ENCODE measurements at places on chromosomes 5 and 9.
A peak's percentile ranks its signal among the peaks of the same experiment; 100 is the strongest.

DNA sequence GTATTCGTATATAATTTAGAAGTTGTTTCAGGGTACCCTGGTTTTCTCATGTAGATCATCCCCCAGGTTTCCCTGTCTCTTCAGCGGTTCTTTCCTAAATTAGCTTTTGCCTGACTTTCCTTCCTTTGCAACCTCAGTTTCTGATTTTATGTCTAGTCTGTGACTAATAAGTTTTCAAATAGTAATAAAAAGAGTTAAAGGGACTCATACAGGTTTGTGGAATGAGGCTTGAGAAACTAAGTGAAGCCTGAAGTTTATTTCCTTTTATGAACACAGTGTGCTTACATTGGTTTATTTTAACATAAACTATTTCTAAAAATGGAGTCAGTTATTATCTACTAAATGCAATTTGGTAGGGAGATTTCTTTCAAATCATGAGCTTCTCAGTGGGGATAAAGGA, 96.8 kb downstream of the TRIO start:
- no peak for DNase-seq

DNA sequence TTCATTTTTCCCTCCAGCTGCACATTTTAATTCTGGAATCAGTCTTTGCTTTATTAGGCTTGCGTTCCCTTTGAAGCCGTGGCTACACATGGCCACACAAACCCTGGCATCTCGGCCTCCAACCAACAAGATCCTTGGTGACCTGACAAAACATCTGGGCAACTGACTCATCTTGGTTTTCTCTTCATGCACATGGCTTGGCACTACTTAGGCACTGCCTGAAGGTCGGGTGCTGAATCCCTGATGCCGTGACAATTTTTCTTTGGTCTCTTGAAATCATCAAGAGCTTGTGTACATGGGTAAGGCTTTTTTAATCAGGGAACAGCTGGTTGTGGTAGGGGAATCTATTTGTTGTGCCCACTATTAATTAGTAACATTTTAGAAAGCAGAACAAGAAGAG, 16.0 kb upstream of the PAPPA start:
- DNase-seq: no peak

- DNase-seq: no peak
Measured at GRCh38 chr5:148816782-148817181, 9.6 kb upstream of the ADRB2 start.

- DNase-seq: no peak
Measured at GRCh38 chr5:69039829-69040228, 54.0 kb upstream of the SLC30A5 start.

GRCh38 chr5:180401229-180401907, 48.2 kb upstream of the GFPT2 start:
- no peak for DNase-seq

- DNase-seq: no peak
Measured at GRCh38 chr9:121577572-121577971, 73.9 kb upstream of the DAB2IP start.

GRCh38 chr5:156188016-156188415, 138.9 kb upstream of the SGCD start:
- DNase-seq: no peak

GRCh38 chr9:34723141-34723540, 13.2 kb upstream of the CCL21 start:
- DNase-seq: no peak

DNA sequence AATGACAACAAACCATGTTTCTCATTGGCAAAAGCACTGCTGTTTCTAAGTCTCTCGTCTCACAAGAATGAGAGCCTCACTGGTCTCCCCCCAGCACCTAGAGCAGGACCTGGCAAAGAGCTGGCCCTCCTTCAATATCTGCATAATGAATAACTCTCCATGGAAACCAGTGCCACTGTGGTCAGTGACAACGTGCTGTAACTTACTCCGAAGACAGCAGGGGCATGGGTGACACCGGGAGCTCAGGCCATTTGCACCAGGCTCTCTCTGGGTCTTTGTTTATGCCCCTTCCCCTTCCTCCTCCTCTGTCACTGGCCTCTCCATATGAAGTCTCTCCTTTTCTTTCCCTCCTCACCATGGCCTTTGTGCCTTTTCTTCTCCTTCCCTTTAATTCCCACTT, 33.3 kb downstream of the TAS2R1 start:
- DNase-seq: no peak

DNA sequence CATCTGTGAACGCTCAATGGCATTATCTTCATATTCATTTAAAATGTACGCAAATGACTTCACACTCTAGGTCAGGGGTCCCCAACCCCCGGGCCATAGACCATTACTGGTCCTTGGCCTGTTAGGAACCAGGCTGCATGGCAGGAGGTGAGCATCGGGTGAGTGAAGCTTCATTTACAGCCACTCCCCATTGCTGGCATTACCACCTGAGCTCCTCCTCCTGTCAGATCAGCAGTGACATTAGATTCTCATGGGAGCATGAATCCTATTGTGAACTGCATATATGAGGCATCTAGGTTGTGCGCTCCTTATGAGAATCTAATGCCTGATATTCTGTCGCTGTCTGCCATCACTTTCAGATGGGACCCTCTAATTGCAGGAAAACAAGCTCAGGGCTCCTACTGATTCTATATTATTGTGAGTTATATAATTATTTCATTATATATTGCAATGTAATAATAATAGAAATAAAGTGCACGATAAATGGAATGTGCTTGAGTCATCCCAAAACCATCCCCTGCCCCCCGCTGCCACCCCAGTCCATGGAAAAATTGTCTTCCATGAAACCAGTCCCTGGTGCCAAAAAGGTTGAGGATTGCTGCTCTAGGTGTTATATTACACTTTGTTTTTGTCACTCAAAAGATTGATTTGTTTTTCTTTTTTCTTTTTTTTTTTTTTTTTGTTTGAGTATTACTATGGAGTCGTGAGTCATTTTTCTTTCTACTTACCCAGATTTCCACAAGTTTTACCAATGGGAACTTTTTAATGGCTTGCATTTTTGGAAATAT, 127.2 kb downstream of the DOCK8 start:
- no peak for DNase-seq

GRCh38 chr9:120925535-120926396, 830 bp downstream of the TRAF1 start:
- DNase-seq: peak; percentile 85

GRCh38 chr5:2686321-2687124, 65.0 kb downstream of the IRX2 start:
- no peak for DNase-seq
